ENCODE measurements at places on chromosomes 7 and 10. TPM values are rescaled to one million over a fixed set of nuclear protein-coding genes. Genes with fewer than 3 reads are reported as not detected.

- H3K4me3 ChIP-seq, result no peak overlapping the region
- no peaks in the 10 kb centered on the region for H3K27me3 ChIP-seq
Observed at GRCh38 chr10:44856696-44857095, 54.4 kb upstream of the TMEM72 start.

GRCh38 chr7:105796365-105796764 is 80.0 kb downstream of the ATXN7L1 start:
- no peaks in the 10 kb centered on the region for H3K4me1 ChIP-seq
- H3K27me3 ChIP-seq, result no peaks in the 10 kb centered on the region
- no peak for DNase-seq
- no peak overlapping the region for H3K4me3 ChIP-seq
- no peak overlapping the region for H3K27ac ChIP-seq
- H3K36me3 ChIP-seq, result peaks cover 3% of the 10 kb centered on the region

DNA sequence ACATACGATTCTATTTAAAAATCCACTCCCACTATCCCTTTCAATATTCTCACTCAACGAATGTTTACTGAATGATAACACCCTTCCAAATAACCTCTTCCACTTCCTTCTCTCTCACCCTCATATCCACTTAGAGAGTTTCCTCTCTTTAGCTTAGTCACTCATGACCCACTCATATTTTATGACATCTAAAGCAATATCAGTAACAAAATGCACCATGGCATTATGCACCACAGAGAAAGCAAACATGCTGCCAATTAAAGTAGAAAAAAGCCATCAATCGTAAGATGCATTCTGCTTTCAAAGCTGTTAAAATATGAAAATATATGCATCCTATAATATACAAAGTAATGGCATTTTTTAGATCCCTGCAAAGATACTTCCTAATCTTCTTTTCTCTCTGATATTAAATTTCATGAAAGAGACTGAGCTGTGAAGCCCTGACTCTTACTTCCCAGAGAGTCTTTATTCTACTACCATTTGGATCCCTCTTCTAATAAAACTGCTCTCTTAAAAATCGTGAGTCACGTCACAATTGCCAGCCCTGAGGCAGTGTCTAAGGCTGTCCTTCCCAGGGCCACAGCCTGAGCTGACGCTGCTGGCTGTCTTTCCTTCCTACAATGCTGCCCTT is 283.0 kb upstream of the KLF6 start:
- H3K27me3 ChIP-seq, result no peaks in the 10 kb centered on the region
- no peaks in the 10 kb centered on the region for H3K4me1 ChIP-seq
- H3K27ac ChIP-seq, result no peak overlapping the region
- no peaks in the 10 kb centered on the region for H3K36me3 ChIP-seq

GRCh38 chr7:76201732-76202665 is at the start of gene SRRM3:
TSS of gene SRRM3 (plus strand) at chr7:76201896. CDS start at chr7:76235067, 33,171 bp downstream.
- DNase-seq, result peak; percentile 68
- H3K27ac ChIP-seq, result no peak within 1 kb of the TSS
- H3K4me1 ChIP-seq, result peaks cover 28% of the 10 kb centered on the region
- no peaks in the 10 kb centered on the region for H3K27me3 ChIP-seq

DNA sequence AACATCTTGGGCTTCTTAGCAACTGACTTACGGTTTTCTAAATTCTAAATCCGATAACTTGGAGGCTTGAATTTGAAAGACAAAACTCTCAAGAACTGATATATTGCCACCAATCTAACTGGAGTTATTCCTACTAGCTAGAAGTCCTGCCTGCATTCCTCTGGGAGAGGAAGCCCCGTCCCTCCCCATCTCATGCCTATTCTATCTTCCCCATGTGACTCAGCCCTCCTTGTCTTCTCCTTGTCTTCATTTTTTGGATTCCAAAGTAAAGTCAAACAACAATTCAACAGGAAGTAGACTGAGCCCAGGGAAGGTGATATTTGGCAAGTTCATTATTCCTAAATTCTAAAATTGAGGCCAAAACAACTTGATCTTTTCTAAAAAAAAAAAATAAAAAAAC is 587.7 kb downstream of the KCNMA1 start:
- no peaks in the 10 kb centered on the region for H3K27me3 ChIP-seq
- no peaks in the 10 kb centered on the region for H3K4me1 ChIP-seq
- no peaks in the 10 kb centered on the region for H3K36me3 ChIP-seq
- no peak for DNase-seq
- no peak overlapping the region for H3K27ac ChIP-seq

- peak; percentile 85 for DNase-seq
- H3K4me1 ChIP-seq, result peaks cover 26% of the 10 kb centered on the region
- H3K4me3 ChIP-seq, result no peak overlapping the region
- no peaks in the 10 kb centered on the region for H3K36me3 ChIP-seq
- H3K27me3 ChIP-seq, result no peaks in the 10 kb centered on the region
- H3K27ac ChIP-seq, result peak overlapping the region; percentile 43
Observed at GRCh38 chr7:41955893-41956675, 253.2 kb upstream of the INHBA start.

DNA sequence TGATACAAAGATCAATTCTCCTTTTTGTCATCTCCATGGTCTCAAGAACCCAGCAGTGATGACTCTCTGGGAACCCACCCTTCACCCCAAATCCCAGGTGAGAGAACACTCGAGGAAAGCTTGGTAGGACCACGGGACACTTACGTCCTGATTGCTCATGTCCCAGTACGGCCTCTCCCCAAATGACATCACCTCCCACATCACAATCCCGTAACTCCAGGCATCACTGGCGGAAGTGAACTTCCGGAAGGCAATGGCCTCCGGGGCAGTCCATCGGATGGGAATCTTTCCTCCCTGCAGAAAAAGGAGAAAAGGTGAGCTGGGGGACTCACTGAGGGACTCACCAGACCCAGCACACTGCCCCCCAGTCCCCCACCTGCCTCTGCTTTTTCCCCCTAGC is 21.0 kb downstream of the EPHB4 start:
- peaks cover 46% of the 10 kb centered on the region for H3K36me3 ChIP-seq
- peaks cover 23% of the 10 kb centered on the region for H3K4me1 ChIP-seq
- no peak for DNase-seq
- H3K4me3 ChIP-seq, result no peak overlapping the region
- H3K27me3 ChIP-seq, result no peaks in the 10 kb centered on the region

GRCh38 chr10:61609701-61610100 is 53.0 kb upstream of the CABCOCO1 start:
- no peak overlapping the region for H3K27ac ChIP-seq
- no peaks in the 10 kb centered on the region for H3K4me1 ChIP-seq
- no peaks in the 10 kb centered on the region for H3K36me3 ChIP-seq
- DNase-seq, result no peak
- no peaks in the 10 kb centered on the region for H3K27me3 ChIP-seq

DNA sequence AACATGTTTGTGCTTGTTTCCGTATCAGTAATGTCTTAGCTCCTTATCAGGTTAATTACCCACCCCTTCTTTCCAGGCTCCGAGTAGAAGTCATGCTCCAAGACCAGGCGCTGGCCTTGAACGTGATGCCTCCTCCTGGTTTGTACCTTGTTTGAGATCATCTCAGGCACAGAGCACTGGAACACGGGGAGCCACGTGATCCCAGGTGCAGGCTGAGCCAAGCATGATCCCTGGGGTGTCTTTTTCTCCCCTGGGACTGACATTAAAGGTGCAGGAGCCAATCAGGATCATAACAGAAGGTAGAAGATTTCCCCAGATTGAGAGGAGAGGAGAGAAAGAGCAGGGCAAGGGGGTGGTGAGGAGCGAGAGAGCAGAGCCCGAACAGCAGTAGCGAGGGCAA is 626.1 kb upstream of the GALNT17 start:
- H3K36me3 ChIP-seq, result no peaks in the 10 kb centered on the region
- H3K4me3 ChIP-seq, result no peak overlapping the region
- peaks cover 4% of the 10 kb centered on the region for H3K4me1 ChIP-seq

DNA sequence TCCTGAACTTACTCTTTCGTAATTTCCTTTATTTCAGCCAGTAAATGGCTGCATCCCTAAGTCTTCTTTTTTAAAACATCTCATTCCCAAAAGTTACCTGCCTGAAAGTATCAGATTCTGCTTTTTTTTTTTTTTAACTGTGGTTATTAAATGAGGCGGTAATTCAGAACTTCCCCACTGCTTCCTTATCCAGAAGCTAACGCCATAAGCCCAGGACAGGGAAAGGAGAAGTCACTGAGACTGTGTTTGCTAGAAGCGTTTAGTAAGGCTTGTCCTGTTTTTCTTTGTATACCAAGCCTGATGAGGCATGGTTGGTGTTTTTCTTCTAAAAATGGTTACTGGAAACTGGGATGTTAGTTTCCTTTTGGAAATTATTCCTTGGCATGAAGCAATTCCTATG is 197.8 kb downstream of the CELF2 start:
- H3K36me3 ChIP-seq, result no peaks in the 10 kb centered on the region
- no peak overlapping the region for H3K4me3 ChIP-seq
- DNase-seq, result no peak

GRCh38 chr7:26580064-26580591 is 284.3 kb downstream of the SKAP2 start:
- no peaks in the 10 kb centered on the region for H3K36me3 ChIP-seq
- H3K4me1 ChIP-seq, result no peaks in the 10 kb centered on the region
- no peaks in the 10 kb centered on the region for H3K27me3 ChIP-seq

- H3K27me3 ChIP-seq, result no peaks in the 10 kb centered on the region
- no peaks in the 10 kb centered on the region for H3K4me1 ChIP-seq
- no peak overlapping the region for H3K4me3 ChIP-seq
- no peak overlapping the region for H3K27ac ChIP-seq
- no peak for DNase-seq
- peaks cover 29% of the 10 kb centered on the region for H3K36me3 ChIP-seq
Observed at GRCh38 chr10:103575416-103576075, 82.0 kb downstream of the NEURL1 start.

GRCh38 chr7:139651308-139651707 is 126.5 kb downstream of the HIPK2 start:
- no peak overlapping the region for H3K4me3 ChIP-seq
- no peak overlapping the region for H3K27ac ChIP-seq
- peaks cover 75% of the 10 kb centered on the region for H3K4me1 ChIP-seq
- peaks cover 6% of the 10 kb centered on the region for H3K36me3 ChIP-seq

GRCh38 chr7:101169838-101170551 is 4.6 kb upstream of the VGF start:
- peaks cover 75% of the 10 kb centered on the region for H3K4me1 ChIP-seq
- no peak overlapping the region for H3K27ac ChIP-seq
- DNase-seq, result peak; percentile 89
- H3K4me3 ChIP-seq, result peak overlapping the region; percentile 35
- H3K36me3 ChIP-seq, result peaks cover 25% of the 10 kb centered on the region

DNA sequence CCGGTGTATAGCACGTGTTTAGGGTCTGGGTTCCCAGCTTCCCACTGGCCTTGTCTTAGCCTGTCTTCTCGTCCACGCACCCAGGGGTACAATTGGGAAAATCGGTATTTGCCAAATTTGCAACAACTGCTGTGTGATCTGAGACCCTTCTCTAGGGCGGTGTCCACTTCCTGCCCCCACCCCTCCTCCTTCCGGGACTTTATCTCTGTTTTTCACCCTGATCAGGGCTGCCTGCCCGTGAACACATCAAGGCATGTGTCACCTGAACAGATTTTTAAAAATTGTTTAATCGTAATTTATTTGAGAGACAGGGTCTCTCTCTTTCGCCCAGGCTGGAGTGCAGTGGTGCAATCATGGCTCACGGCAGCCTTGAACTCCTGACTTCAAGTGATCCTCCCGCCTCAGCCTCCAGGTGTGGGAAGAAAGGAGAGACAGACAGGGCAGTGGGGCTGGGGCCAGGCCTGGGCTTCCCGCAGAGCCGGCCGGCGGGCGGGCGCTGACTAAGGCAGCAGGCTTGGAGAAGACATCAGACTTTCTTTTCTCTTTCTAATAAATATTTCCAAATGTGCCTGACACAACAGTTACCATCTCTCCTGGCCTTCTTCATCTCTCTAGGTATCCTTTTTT is 27.5 kb downstream of the ELFN1 start:
- H3K36me3 ChIP-seq, result peaks cover 51% of the 10 kb centered on the region
- no peak overlapping the region for H3K27ac ChIP-seq
- DNase-seq, result no peak

GRCh38 chr10:14478604-14479003 is 147.9 kb upstream of the FRMD4A start:
- peaks cover 9% of the 10 kb centered on the region for H3K4me1 ChIP-seq
- no peak overlapping the region for H3K4me3 ChIP-seq
- H3K27ac ChIP-seq, result no peak overlapping the region
- H3K27me3 ChIP-seq, result peaks cover 2% of the 10 kb centered on the region

- no peak overlapping the region for H3K27ac ChIP-seq
- no peak for DNase-seq
- H3K27me3 ChIP-seq, result peaks cover 23% of the 10 kb centered on the region
- H3K36me3 ChIP-seq, result peaks cover 6% of the 10 kb centered on the region
- H3K4me1 ChIP-seq, result peaks cover 12% of the 10 kb centered on the region
- no peak overlapping the region for H3K4me3 ChIP-seq
Observed at GRCh38 chr10:123156078-123156477, 1.9 kb downstream of the BUB3 start.

DNA sequence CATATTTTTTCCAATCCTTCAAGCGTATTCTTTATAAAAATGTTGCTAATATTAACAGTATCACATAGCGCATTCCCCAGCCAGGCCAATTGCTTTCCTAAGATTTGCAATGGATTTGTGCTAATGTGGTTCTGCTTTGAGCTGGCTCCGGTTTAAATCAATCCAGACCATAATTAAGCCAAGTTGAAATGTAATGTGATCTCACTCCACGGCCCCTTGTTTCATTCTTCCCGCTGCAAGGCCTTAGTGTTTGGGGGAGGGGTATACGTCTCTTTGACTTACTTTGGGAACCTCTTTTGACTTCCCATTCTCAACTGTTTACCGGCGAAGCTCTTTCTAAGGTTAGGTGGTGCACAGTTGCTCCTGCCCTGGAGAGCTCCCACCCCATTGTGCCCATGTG is 86.4 kb downstream of the PRPF18 start:
- no peak for DNase-seq
- H3K4me3 ChIP-seq, result no peak overlapping the region
- H3K36me3 ChIP-seq, result peaks cover 28% of the 10 kb centered on the region
- no peaks in the 10 kb centered on the region for H3K27me3 ChIP-seq
- no peak overlapping the region for H3K27ac ChIP-seq
- peaks cover 17% of the 10 kb centered on the region for H3K4me1 ChIP-seq

DNA sequence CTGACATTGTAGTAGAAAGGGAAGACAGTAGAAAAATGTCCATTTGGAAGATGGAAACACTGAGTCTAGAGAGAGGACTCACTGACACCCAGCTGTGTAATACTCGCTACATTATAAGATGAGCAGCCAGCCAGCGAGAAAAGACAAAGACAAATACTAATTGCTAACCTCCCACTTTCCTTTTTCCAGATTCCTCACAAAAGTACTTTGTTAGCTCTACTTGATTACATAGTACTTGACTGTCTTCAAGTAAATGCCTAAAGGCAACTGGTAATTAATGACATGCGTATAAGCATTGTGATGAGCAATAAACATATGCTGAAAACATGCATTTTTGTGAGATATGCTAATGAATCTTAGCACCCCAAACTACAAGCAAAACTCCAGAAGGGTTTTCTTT is 363.1 kb downstream of the GPAM start:
- H3K4me3 ChIP-seq, result no peak overlapping the region
- no peak overlapping the region for H3K27ac ChIP-seq
- H3K4me1 ChIP-seq, result no peaks in the 10 kb centered on the region

GRCh38 chr7:151076863-151077704 is 3.5 kb downstream of the FASTK start:
- no peak for DNase-seq
- no peak overlapping the region for H3K27ac ChIP-seq
- H3K4me1 ChIP-seq, result peaks cover 42% of the 10 kb centered on the region
- no peak overlapping the region for H3K4me3 ChIP-seq
- H3K36me3 ChIP-seq, result peaks cover 79% of the 10 kb centered on the region

Gene SLC18A3
- 1.9 TPM for total RNA-seq

Gene DGKB
- total RNA-seq, result 13.6 TPM

Gene SAP25
- not detected for total RNA-seq

Gene NODAL
- total RNA-seq, result 2.1 TPM

Gene SSC4D
- total RNA-seq, result 3.1 TPM

Gene NME8
- total RNA-seq, result 0.59 TPM

Gene NKX1-2
- total RNA-seq, result 1.3 TPM

Gene FAM25A
- not detected for total RNA-seq

Gene CALHM3
- total RNA-seq, result not detected
